IMR-90 (cell line): ENCODE measurements at places on chromosomes 2 and 18. TPM values are rescaled to one million over a fixed set of nuclear protein-coding genes. Genes with fewer than 3 reads are reported as not detected.

GRCh38 chr2:39920307-39920801 is 141.3 kb upstream of the THUMPD2 start:
- no peaks in the 10 kb centered on the region for H3K36me3 ChIP-seq
- DNase-seq = no peak
- H3K27me3 ChIP-seq = no peaks in the 10 kb centered on the region
- peaks cover 12% of the 10 kb centered on the region for H3K4me1 ChIP-seq
- no peak overlapping the region; the same call in 1 of the 2 replicates for H3K27ac ChIP-seq

DNA sequence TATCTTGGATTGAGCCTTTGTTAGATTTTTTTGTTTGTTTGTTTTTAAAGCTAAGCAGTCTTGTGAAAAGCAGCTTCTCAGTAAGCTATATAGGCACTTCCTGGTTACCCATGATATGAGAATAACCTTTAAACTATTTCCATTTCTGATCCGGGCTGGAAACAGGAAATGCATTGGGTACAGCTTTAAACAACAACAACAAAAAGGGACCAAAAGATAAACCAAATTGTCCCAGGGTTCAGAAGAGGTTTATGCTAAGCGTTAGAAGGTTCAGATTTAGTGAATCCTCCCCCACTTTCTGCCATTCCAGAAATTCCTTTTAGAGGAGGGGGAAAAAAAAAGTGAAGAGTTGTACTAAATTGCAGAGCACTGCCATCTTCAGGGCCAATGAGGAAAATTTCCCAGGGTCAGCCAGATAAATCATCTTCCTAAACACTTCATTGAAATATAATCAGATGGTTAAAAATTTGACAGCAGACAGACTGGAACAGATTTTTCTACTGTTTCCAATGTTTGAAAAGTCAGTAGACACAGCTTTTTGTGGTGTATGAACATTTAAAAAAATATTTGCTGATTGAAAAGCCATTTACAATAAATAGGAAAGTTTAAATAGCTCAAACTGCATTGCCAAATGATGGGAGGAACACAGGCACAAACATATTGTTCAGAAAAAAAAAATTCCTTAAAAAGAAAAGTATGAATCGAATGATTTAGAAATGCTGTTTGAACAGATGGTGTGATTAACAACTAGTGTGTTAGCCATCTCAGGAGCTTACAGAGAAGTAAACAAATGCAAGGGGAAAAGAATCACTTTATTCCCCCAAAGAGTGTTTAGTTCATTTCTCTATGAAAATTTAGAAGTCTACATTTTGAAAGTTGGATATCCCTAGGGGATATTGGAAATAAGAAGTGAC is 189.9 kb upstream of the TANK start:
- H3K4me1 ChIP-seq = peaks cover 2% of the 10 kb centered on the region; the same call in 1 of the 2 replicates
- DNase-seq = peak; percentile 82
- peak overlapping the region; percentile 57; the same call in 1 of the 2 replicates for H3K27ac ChIP-seq
- H3K4me3 ChIP-seq = no peak overlapping the region
- H3K27me3 ChIP-seq = no peaks in the 10 kb centered on the region

The CHPF gene
- 24.0 and 27.2 TPM in 2 replicates for total RNA-seq

DNA sequence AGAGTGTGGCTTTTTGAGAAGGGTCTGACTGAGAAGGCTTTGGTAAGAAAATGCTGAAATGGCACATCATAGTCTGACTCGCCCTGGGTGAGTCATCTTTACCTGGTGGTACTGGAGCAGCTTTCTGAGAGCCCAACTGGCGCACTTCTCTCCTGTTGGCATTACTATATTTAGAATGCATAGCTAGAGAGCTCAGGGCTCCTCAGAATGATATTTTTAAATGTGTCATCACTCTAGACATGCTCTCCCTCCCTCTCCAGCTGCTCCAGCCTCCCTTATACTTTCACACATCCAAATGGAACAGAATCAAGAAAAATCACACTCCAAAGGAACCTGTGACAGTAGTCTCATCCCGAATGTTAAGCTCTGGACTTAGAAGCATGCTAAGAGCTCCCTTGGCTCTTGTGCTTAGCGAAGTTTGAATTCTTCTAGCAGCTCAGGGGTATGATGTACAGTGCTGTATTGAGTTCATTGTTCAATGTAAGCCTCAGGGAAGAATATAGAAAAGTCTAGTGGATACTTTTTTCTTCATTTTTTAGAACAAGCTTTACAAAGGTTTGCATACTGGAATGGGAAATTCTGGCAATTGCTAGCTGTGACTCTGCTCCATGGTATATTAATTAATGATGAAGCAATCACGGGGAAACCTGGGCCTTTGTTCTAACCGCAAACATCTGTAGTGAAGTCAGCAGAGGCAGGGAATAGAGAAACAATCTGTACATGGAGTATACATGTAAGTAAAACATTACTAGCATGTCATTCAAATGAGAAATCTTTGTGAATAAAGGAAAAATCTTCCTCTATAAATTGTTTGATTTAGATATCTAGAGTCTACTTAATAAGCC is 751.2 kb upstream of the NRXN1 start:
- H3K4me1 ChIP-seq = peaks cover 2% of the 10 kb centered on the region; the same call in 1 of the 2 replicates
- H3K27ac ChIP-seq = no peak overlapping the region
- H3K27me3 ChIP-seq = no peaks in the 10 kb centered on the region

The AGAP1 gene
- 11.7 and 15.1 TPM in 2 replicates for total RNA-seq

- no peaks in the 10 kb centered on the region for H3K36me3 ChIP-seq
- DNase-seq = no peak
- H3K4me1 ChIP-seq = no peaks in the 10 kb centered on the region
Observed at GRCh38 chr2:169222665-169223064, 139.7 kb downstream of the LRP2 start.

- peaks cover 7% of the 10 kb centered on the region for H3K4me1 ChIP-seq
- no peaks in the 10 kb centered on the region for H3K27me3 ChIP-seq
Observed at GRCh38 chr18:11980163-11980493, 1.2 kb upstream of the IMPA2 start.

DNA sequence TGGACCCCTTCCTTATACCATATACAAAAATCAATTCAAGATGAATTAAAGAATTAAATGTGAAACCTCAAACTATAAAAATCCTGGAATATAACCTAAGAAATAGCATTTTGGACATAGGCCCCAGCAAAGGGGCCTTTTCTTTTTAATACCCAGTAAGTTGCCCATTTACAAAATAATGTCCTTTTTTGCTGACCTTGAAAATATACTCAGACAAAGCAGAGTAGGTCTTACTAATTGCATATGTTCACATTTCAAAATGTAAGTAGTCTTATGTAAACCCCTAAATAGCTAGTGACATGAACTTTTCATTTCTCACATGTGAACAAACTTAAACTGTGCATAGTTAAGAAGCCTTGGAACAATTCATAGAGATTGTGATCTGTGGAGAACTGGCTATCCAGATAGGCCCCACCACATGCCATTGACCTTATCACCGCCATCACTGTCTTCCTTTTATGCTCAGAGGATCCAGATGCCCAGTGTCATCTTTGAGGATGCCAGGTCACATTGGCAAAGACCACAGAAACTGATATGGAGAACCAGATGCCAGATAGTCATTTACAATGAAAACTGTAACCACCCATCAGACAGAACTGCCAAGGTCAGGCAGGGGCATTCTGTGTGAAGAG is 282.4 kb upstream of the RAB12 start:
- H3K4me1 ChIP-seq = peaks cover 6% of the 10 kb centered on the region
- H3K27ac ChIP-seq = no peak overlapping the region
- no peaks in the 10 kb centered on the region for H3K27me3 ChIP-seq

The PRADC1 gene
- total RNA-seq = 13.1 and 14.4 TPM in 2 replicates

- H3K36me3 ChIP-seq = no peaks in the 10 kb centered on the region
- H3K27me3 ChIP-seq = peaks cover 25% of the 10 kb centered on the region
- no peak for DNase-seq
- H3K27ac ChIP-seq = no peak overlapping the region
- no peaks in the 10 kb centered on the region for H3K4me1 ChIP-seq
Observed at GRCh38 chr2:235283246-235283645, 210.6 kb upstream of the AGAP1 start.

GRCh38 chr2:113979191-113980128 is 89.6 kb downstream of the ACTR3 start:
- H3K27ac ChIP-seq = no peak overlapping the region
- H3K36me3 ChIP-seq = peaks cover 5% of the 10 kb centered on the region
- no peak overlapping the region for H3K4me3 ChIP-seq
- no peaks in the 10 kb centered on the region for H3K27me3 ChIP-seq

DNA sequence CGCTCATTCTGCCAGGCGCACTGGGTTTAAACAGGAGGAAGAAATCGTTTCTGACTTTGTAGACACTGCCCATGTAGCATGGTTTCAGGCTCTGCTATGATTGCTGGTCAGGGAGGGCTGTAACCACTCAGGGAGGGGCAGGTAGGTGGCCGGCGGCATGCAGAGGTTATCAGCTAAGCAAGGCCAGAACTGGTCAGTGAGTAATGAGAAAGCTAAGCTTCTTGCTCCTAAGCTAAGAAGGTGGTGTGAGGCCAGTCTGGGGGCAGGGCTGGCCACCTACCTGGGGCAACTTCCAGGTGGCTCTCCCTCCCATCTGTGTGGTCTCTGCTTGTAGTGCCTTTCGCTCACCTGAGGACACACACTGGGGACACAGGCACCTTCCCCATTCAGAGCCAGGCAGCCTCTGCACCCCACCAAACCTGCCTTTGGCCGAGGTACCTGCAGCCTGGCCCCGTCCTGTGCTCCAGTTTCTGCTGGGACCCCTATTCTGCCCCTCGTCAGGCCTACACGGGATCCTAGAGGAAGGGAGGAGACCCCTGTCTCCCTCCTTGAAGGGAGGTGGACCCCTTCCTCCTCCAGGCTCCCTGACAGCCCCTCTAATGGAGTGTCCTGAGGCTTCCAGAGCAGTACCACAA is 195.9 kb downstream of the SEPTIN10 start:
- H3K27me3 ChIP-seq = no peaks in the 10 kb centered on the region
- H3K36me3 ChIP-seq = peaks cover 18% of the 10 kb centered on the region
- H3K4me3 ChIP-seq = no peak overlapping the region
- H3K27ac ChIP-seq = no peak overlapping the region

- H3K27ac ChIP-seq = no peak overlapping the region
- H3K4me1 ChIP-seq = no peaks in the 10 kb centered on the region
- H3K4me3 ChIP-seq = no peak overlapping the region
- peaks cover 4% of the 10 kb centered on the region for H3K27me3 ChIP-seq
- H3K36me3 ChIP-seq = no peaks in the 10 kb centered on the region
Observed at GRCh38 chr18:11533942-11534496, 75.4 kb upstream of the SLC35G4 start.

The CFC1B gene
- not detected in 2 replicates for total RNA-seq

- peaks cover 9% of the 10 kb centered on the region for H3K36me3 ChIP-seq
- DNase-seq = peak; percentile 71
- no peaks in the 10 kb centered on the region; the same call in 1 of the 2 replicates for H3K4me1 ChIP-seq
Observed at GRCh38 chr2:48448274-48449061, 81.5 kb upstream of the STON1 start.

GRCh38 chr2:44962176-44962695 is 20.7 kb downstream of the SIX3 start:
- H3K27me3 ChIP-seq = peaks cover 30% of the 10 kb centered on the region
- no peak for DNase-seq
- H3K4me1 ChIP-seq = no peaks in the 10 kb centered on the region
- H3K4me3 ChIP-seq = no peak overlapping the region
- H3K36me3 ChIP-seq = no peaks in the 10 kb centered on the region

The PRKAG3 gene
- total RNA-seq = not detected in 2 replicates

GRCh38 chr18:68147728-68148127 is 567.2 kb downstream of the TMX3 start:
- H3K27me3 ChIP-seq = no peaks in the 10 kb centered on the region
- H3K36me3 ChIP-seq = no peaks in the 10 kb centered on the region
- H3K4me3 ChIP-seq = no peak overlapping the region

- peaks cover 3% of the 10 kb centered on the region; the same call in 1 of the 2 replicates for H3K4me1 ChIP-seq
- DNase-seq = no peak
- H3K27ac ChIP-seq = peak overlapping the region; percentile 97
- H3K4me3 ChIP-seq = peak overlapping the region; percentile 66
Observed at GRCh38 chr2:190881084-190881597, 520 bp downstream of the GLS start.

The TFPI gene
- total RNA-seq = 83.0 and 93.9 TPM in 2 replicates

DNA sequence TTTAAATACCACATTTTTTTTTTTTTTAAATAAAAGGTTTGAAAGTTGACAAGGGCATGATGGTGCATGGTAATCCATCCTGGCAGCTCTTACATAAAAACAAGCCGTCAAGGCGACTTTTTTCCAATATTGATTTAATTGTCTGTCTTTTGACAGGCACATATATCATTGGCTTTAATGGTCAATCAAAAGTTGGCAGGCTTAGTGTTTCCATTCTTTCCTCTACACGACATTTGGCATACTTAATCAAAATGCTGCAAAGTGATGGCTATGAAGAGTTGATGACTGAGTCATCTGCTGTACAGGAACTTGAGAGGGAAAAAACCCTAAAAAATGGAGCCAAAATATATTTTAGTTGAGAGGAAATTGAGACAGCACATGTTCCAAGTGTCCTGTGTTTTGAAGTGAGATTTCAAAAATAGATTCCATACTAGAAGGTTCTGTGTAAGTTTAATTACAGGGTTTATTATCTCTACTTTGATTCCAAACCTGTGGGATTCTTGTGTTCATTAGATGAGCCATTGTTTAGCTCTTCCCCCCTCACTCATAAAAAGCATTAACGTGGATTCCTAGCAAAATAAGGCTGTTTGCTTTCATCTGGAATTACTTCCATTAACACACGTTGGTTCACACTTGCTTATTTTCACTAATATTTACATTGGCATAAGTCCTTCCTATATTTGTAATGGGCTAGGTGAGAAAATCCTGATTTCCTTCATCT is 3.2 kb downstream of the TSHZ1 start:
- no peak overlapping the region for H3K27ac ChIP-seq
- DNase-seq = peak; percentile 36
- no peaks in the 10 kb centered on the region for H3K27me3 ChIP-seq
- no peak overlapping the region for H3K4me3 ChIP-seq

GRCh38 chr2:241598487-241598886 is 38.5 kb downstream of the THAP4 start:
- H3K27ac ChIP-seq = no peak overlapping the region
- DNase-seq = no peak

DNA sequence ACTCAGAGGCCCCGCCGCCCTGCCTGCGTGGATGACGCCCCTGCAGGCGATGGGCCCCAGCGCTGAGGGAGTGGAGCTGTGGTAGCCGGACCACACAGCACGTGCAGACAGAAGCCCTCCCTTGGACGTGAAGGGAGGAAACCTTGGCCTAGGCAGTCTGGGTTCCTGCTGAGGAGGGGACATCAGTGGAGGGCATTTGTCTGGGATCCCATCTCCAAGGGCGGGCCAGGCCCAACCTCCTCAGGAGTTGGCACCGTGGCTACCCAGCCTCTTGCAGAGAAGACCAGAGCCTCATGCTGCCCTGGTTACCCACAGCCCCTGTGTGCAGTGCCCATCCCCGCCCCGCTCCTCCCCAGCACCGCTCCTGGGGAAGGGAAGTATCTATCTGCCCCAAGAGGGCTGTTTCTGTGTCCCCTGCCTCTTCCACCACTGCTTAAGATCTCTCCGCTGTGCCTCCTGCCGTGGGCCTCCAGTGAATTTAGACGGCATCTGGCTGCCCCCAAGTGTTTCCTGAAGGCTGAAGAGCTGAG is 241.8 kb downstream of the KLHL29 start:
- no peak for DNase-seq
- H3K4me3 ChIP-seq = no peak overlapping the region
- H3K27ac ChIP-seq = no peak overlapping the region
- H3K36me3 ChIP-seq = no peaks in the 10 kb centered on the region
- H3K27me3 ChIP-seq = no peaks in the 10 kb centered on the region

The SPP2 gene
- not detected in 2 replicates for total RNA-seq

The SH2D6 gene
- 0.36 TPM in 1 of 2 replicates, not detected in the other for total RNA-seq

- H3K27me3 ChIP-seq = no peaks in the 10 kb centered on the region
- no peak for DNase-seq
- no peak overlapping the region for H3K27ac ChIP-seq
- H3K4me1 ChIP-seq = no peaks in the 10 kb centered on the region
Observed at GRCh38 chr2:32534831-32535230, 93.0 kb upstream of the TTC27 start.

- H3K4me1 ChIP-seq = no peaks in the 10 kb centered on the region
- no peaks in the 10 kb centered on the region for H3K36me3 ChIP-seq
- no peak for DNase-seq
- no peak overlapping the region for H3K4me3 ChIP-seq
- H3K27ac ChIP-seq = no peak overlapping the region
Observed at GRCh38 chr2:8076448-8077342, 605.2 kb upstream of the ID2 start.

The REL gene
- 4.3 and 5.3 TPM in 2 replicates for total RNA-seq
